ENCODE measurements at places on chromosomes 5 and 9.

GRCh38 chr9:113654605-113655428 lies 191.3 kb downstream of the RGS3 start:
- DNase-seq, result no peak

GRCh38 chr5:139611703-139612584 lies 36.2 kb upstream of the CXXC5 start:
- DNase-seq, result no peak

DNA sequence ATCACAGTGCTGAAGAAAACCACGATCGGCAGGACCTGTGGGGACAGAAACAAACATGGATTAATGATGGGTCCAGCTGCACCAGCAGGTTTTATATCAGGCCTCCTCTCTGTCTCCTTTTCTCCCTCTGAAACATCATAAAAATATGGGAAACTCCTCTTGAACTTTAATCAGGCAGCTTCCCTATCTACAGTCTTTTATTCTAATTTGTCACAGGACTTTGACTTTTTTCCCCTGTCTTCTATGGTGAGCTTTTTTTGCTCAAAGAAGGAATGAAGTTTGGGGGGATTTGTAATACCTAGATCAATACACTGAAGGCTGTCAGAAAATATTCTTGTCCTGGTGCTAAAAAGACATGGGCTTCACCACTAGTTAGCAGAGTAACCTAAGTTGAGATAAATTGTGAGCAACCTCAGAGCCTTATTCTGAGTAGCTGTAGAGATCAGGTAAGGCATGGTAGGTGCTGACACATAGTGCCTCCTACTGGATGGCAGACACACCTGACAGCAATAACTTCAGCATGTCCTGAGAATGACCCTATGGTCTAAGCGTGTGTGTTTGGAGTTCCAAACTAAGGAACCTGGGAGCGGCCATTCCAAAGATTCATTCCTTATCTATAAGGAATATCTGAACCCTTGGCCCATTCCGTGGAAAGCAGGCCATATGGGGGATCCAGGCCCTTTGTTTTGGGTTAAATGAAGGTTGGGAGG lies 46.2 kb downstream of the SLC28A3 start:
- no peak for DNase-seq

- DNase-seq, result peak; percentile 6
Measured at GRCh38 chr5:180071531-180072255, at the start of gene RNF130. TSS of gene RNF130 (minus strand) at chr5:180071759. CDS start at chr5:180071702, 57 bp downstream.

DNA sequence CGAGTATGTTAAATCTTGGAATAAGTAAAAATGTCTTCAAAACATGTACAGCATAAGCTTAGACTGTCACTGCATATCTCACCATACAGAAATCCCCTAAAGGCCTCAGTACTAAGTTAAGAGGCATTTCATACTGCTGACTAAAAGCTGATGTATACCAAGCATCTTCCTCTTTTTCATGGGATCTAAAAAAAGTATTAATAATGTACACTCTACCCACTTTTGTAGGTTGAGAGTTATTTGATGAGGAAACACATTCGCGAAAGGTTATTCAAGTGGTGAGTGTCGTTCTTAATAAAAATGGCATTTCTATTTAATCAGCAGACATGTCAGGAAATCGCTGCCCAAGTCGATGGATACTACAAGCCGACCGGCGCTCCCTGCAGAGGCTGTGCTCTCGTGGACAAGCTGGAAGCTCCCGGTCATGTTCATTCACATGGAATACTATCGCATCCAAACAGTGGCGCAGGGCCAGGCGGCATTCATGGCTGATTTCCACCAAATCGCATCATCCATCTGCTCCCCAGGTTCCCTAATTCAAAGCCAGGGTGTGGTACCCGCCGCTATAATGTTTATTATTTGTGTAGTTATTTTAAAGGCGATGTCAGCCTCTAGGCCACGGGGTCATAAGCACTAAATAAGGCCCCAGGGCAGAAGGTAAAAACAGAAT lies 724 bp downstream of the SGTB start:
- DNase-seq, result peak; percentile 67

- DNase-seq, result no peak
Measured at GRCh38 chr5:163385271-163385670, 52.1 kb upstream of the CCNG1 start.

DNA sequence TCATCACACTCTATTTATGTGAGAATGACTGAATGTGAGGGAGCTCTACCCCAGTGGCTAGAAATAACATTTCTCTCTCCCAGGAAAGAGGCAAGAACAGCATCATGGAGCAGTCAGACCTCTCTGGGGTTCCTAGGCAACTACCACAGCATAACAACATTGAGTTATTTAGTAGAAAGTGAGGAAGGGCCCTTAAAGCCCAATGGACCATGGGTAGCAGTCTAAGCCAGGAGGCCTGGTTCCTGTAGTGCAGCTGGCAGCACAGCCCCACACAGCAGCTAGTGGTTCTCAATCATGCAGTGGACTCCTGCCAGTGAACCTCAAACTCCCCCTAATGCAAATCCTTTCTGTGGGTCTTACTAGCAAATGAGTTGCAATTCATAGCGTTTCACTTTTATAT lies 55.3 kb downstream of the SPEF2 start:
- no peak for DNase-seq

- no peak for DNase-seq
Measured at GRCh38 chr5:55416306-55416705, 108.5 kb downstream of the MTREX start.

- DNase-seq, result no peak
Measured at GRCh38 chr5:169301386-169301934, 521 bp upstream of the SLIT3 start.

GRCh38 chr5:106154280-106154716 lies 1516.4 kb downstream of the EFNA5 start:
- no peak for DNase-seq

- DNase-seq, result peak; percentile 50
Measured at GRCh38 chr9:130689937-130690700, 3.5 kb upstream of the EXOSC2 start.

DNA sequence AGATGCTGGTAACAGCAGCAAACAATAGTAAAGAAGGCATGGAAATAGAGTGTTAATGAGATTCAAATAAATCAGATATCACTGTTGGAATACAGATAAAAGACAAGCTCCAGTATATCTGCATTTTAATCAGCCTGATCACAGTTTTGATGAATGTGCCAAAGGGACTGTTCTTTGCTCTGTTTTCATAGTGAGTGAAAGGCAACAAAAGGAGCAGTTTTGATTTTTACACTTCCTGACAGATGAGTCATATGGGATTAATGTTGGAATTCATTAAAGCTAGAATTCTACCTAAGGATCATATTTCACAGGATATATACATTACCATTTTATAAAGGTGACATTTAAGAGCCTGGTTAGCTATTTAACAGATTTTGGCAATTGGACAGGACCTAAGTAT lies 743.3 kb upstream of the PTPRD start:
- no peak for DNase-seq

DNA sequence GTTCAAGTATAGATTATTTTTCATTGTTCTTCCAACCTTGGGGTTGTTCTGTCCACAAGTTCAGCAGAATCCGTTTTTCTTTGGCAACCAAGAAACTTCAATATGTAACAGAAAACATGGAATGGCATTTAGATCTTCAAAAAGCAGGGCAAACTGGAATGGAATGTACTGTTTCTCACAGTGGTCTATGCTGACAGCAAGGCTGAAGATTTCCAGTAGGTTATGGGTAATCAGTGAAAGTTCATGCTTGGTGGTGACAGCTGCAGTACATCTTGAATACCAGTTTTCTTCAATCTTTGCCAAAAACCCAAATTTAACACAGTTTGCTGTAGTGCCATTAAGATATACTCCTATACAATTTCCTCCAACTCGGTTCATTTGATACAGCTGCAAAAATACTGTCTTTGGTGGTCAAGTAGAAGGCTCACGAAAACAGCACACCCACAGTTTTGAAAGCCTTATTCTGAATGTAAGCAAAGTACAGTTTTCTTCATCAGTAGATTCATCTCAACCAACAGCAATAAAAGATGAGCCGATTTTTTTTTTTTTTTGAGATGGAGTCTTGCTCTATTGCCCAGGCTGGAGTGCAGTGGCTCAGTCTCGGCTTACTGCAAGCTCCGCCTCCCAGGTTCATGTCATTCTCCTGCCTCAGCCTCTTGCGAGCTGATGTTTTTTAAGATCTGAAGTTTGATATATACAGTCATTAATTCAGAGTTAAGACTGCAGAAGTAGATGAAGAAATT lies 4.9 kb downstream of the TRIM52 start:
- no peak for DNase-seq

GRCh38 chr9:128204858-128205257 lies 1.7 kb downstream of the DNM1 start:
- DNase-seq, result no peak

DNA sequence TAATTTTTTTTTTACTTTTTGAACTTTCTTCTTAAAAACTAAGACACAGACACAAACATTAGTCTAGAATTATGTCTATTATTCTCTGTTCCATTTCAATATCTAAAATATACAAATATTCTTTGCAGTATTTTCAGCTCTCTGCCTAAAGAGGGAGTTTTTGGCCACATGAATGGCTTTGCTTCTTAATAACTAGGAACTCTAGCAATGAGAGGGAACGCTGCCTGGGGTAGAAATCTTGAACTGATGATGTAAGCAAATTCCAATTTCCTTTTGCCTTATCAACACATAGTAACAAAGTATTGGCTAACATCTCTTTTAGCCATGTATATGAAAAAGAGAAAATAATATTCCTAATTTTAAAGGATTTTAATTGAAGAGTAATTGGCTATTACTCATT lies 51.9 kb downstream of the SLC25A46 start:
- no peak for DNase-seq

DNA sequence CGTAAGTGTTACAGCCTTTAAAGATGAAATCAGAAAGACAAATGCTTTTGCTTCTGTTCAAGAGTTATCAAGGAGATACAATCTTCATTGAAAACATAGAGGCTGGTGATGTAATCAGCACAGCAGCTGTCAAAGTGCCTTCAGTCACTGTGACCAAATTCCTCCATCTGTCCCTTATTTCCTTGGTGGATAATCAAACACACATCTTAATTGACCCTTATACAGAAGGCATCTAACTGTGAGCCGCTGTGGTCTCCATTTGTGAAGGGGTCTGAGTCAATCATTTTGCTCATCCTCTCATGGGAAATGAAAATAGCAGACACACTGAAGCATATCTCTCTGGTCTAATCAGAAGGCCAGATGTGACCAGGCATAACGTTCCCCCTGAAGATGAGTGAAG lies 130.1 kb upstream of the TLR4 start:
- DNase-seq, result no peak

DNA sequence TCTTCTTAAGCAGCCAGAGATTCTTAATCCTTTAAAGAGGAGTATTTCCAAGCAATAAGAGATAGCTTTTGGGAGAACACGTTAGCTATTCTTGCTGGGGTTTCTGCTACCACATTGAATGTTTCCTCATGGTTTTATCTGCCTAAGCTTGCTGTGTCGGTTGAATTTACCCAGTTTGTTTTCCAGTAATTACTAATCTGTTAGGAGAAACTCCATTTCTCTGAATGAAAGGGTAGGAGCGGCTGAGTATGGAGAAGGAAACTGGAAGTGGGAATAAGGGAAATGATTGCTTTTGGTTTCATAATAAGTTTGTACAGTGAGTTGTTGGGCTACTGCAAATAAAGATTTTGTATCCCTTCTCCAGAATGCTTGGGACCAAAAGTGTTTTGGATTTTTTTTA lies 1.2 kb downstream of the JAK2 start:
- DNase-seq, result no peak

DNA sequence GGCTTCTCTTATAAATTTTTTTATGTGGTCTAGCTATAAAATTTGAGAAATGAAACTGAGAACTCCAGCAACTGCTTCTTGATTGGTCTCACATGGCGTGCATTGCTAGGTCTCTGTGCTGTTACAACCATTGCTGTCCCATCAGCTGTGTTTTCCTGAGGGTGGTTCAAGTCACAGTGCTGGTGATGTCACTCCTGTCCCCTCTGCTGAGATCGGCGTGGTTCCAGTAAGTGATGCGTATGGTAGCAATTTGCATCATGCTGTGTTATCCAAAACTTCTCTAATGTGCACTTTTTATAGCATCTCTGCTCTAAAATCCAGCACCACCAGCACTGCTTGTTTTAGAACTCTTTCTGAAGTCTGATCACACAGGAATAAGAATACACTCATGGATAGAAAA lies 112.6 kb upstream of the ZNF608 start:
- no peak for DNase-seq

Measured in NCI-H146 (cell line).